ENCODE measurements at places on chromosomes 4 and X.
A peak's percentile ranks its signal among the peaks of the same experiment; 100 is the strongest.

- DNase-seq, result no peak
Measured at GRCh38 chr4:104938624-104939023, 208.1 kb upstream of the TET2 start.

DNA sequence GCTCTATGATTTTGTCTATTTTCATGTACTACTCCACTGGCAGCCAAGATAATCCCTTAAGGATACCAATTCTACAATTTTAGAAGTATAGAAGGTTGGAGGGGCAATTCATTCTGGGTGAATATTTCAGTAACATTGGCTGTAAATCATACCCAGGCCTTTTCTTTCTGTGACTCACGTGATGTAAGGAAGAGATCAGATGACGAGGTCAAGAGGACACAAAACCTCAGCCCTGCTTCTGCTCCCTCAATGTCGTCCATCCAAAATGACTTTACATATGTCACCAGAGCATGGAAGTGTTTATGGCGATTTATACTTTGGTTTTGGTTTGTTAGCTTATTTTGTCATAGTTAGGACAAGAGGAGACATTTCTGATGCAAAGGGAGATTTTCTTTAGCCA lies 70.7 kb upstream of the SLC4A4 start:
- DNase-seq, result no peak

DNA sequence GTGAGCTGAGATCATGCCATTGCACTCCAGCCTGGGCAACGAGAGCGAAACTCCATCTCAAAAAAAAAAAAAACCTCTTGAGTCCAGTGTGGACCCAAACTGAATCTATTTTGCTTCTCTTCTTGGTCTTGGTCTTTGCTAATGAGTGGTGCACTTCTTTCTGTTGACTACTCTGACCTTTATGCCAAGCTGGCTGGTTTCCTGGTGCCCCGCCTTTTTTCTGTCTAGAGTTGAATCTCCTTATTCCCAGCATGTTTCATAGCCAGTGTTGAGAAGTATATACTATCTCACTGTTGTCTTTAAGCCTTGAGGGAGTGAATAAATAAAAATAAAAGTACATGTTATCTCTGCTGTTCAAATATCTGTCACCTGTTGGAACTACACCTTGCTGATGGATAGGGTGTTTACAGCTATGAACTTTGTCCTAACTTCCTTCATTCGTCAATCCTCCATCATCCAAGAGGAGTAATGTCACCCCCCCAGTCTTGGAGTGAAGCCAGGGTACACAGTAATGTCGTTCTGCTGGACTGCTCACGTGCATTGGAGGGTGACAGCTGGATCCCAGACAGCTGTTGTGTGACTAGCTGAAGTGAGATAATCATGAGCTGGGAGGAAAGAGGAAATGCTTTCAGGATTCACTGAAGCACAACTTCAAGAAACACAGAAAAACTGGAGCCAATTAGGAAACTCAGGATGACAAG lies 99.3 kb upstream of the PRKG2 start:
- peak; percentile 98 for DNase-seq

DNA sequence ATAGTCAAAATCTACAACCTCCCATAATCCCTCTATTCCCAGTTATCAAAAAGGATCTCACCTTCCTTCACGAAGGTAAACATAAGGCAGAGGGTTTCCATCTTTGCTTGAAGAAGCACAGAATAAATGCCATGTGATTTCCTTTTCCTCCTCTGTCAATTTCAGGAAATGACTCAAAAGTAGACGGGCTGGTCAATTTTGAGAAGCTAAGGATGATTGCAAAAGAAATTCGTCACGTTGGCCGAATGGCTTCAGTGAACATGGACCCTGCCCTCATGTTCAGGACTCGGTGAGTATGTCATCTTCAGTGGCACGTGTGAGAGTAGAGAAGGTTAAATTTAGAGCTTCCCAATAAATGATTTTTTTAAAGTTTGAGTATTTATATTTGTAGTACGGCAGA lies 240.2 kb downstream of the RAPGEF2 start:
- DNase-seq, result no peak

DNA sequence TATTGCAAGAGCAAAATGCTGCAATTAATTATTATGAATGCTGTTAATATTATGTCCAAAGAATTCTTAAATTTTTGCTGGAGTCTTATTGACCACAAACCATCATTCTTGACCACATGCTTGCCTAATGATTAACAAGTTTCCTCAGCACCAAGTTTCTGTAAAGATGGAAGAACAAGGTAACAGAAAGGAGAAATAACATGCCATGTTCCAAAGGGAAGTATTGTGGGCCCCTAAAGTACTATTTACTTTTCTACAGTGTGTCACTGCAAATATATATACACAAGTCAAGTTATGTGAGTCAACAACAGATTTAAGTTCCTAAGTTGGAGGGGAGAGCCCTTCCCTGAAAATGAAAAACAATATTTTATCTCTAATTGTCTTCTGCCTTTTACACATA lies 20.6 kb downstream of the FAM47E start:
- no peak for DNase-seq

- no peak for DNase-seq
Measured at GRCh38 chr4:11120435-11120834, 308.3 kb downstream of the HS3ST1 start.

GRCh38 chr4:26889356-26889755 lies 28.7 kb downstream of the STIM2 start:
- no peak for DNase-seq

GRCh38 chr4:22029803-22030202 lies 81.2 kb upstream of the KCNIP4 start:
- no peak for DNase-seq

DNA sequence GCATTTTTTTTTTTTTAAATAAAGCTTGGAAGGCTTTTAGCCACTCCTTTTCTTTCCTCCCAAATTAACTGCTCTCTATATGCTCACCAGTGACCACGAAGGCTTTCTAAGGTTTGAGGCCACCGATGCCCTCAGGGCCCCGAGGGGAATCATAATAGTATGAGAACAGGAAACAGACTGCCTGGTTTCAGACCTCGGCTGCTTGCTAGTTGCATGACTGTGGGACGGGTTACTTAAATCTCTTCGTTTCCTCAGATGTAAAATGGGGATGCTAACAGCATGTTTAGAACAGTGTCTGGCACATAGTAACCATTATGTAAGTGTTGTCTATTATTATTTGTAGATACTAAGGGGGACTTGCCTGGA lies 3.6 kb downstream of the LINC00632 start:
- DNase-seq, result no peak

DNA sequence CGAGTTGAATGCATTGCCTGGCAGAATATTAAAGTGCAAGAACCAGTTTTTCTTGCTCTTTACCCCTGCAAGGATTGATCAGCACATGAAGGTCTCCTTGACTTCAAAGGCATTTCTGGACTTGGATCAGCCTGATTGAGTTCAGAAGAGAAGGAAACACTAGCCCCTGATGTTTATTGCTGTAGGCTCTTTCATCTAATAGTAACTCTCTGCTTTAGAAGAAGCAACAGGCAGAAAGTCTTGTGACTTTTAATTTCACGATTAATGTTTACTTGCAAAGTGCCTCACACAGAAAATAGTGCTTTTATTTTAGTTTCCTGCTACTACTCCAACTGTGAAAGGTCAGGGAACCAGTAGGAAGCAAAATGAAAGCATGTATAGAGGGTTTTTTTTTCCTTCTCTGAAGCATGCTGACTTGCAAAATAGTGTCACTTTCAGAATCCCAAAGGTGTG lies 69.1 kb downstream of the PCDH7 start:
- no peak for DNase-seq

DNA sequence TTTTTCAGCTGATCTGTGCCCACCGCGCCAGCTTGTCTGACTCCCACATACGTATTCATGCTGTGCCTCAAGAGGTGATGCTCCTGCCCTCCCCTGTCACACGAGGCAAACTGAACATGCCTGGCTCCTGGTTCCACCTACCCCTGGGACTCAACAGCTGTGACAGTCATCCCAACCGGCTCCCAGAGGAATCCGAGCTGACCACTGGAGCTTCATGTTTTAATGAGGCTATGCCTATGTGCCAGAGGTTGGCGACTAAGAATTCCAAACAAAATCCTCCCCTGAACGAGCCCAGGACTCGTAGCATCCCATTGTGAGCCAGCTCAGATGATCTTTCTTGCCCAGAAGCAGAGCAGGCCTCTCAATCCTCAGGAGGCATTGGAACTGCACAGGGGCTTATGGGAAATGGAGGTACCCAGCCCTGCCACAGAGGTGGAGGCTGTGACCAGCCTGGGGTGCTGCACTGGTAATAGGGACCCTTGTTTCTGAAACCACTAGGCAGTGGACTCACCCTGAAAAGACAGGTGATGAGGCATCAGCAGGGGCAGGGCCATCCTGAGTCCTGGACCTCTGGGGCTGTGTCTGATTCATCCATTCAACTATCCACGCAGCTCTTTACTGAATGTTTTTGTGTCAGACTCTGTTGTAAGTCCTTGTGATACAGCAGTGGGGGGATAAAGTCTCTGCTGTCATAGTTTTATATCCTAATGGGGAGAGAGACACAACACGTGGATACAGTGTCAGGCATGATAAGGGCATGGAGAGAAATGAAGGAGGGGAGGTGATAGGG lies 325.0 kb downstream of the EVC2 start:
- DNase-seq, result no peak

All from colonic mucosa (tissue), 4 donors.